ENCODE measurements at places on chromosomes 1 and 21.
A peak's percentile ranks its signal among the peaks of the same experiment; 100 is the strongest.

DNA sequence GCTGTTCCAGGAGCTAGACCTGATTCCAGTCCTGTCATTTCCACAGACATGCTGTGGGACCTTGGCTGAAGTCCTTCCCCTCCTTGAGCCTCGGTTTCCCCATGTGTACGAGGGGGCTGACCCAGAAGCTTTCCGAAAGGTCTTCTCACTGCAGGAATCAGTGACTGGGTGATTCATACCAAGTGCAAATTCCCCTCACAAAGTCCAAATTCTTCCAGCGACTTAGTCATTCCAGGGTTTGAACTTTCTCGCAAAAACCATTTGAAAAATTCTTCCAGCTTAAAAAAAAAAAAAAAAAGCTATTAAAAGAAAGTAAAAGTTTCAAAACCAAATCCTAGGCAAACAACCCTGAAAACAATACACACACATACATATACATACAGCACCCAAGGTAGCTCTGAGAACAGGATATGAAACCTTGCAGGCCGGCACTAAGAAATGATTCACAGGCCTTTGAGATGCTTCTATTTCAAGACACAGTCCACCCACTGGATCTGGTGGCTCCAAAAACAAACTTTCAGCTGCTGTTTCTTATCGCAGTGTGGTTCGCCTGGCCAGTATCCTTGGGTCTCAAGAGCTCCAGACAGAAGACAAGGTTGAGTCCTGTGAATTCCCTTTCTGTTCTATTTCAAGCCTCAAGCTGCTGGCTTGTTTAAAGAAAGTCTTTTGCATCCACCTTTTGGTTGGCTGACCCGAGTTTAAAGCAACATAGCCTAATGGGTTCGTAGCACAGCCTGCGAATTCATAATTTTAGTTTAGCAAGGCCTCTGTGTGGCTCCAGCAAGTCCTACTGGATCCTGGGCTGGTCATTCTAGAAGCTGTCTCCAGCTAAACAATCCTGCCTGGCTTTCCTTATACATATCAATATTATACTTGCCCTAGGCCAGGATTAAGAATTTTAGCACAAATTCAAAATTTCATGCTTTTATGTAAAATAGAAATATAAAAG, 18.0 kb upstream of the ID3 start:
- DNase-seq = no peak
- peak overlapping the region; percentile 77 for H3K27ac ChIP-seq
- no peaks in the 10 kb centered on the region for H3K36me3 ChIP-seq

DNA sequence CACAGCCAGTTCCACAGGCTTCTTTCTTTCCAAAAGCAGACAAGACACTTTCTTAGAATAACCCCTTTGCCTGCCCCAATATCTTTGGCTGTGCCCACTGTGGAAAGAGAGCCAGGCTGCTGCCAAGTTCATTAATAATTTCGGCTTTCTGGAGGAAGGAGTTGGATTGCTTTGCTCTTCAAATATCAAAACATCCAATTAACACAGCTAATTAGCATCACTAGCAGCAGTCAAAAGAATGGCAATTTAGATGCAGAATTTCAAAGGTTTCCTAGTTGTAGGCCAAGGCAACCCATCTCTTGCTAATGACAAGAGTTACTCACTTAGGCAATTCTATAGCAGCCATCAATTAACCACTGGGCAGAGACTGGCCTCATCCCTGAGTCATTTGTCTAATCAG, 91.0 kb upstream of the SPATA6 start:
- H3K27ac ChIP-seq = no peak overlapping the region
- DNase-seq = no peak
- no peaks in the 10 kb centered on the region for H3K27me3 ChIP-seq
- no peaks in the 10 kb centered on the region for H3K4me1 ChIP-seq
- no peaks in the 10 kb centered on the region for H3K36me3 ChIP-seq
- H3K4me3 ChIP-seq = no peak overlapping the region

- peaks cover 36% of the 10 kb centered on the region for H3K4me1 ChIP-seq
- no peaks in the 10 kb centered on the region for H3K36me3 ChIP-seq
- H3K27me3 ChIP-seq = no peaks in the 10 kb centered on the region
- no peak overlapping the region for H3K4me3 ChIP-seq
- no peak for DNase-seq
Measured at GRCh38 chr1:40798366-40799281, 15.0 kb downstream of the KCNQ4 start.

DNA sequence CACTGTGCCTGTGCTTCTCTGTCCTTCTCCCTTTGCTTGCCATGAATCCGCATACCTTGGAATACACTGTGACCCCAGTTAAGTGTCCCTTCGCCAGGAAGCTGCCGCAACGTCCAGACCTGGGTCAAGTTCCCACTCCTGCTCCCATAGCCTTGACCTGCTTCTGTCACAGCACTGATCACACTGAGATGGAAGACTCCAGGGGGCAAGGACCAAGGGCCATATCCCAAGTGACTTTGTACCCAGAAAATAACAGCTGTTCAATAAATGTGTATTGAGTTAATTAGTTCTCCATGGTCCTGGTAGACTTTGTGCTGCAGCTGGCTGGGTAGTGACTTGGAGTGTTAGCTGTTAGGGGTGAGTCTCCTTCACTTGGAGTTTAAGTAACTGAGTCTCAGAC, 25.8 kb downstream of the SLC5A9 start:
- H3K36me3 ChIP-seq = no peaks in the 10 kb centered on the region
- H3K4me3 ChIP-seq = no peak overlapping the region
- H3K27ac ChIP-seq = no peak overlapping the region

- no peak for DNase-seq
- H3K27ac ChIP-seq = peak overlapping the region; percentile 99
- no peaks in the 10 kb centered on the region for H3K27me3 ChIP-seq
Measured at GRCh38 chr1:244834543-244835275, 749 bp upstream of the COX20 start.

GRCh38 chr1:76430531-76430930, 356.0 kb downstream of the ST6GALNAC3 start:
- no peaks in the 10 kb centered on the region for H3K4me1 ChIP-seq
- no peak for DNase-seq
- no peaks in the 10 kb centered on the region for H3K36me3 ChIP-seq
- no peak overlapping the region for H3K27ac ChIP-seq

DNA sequence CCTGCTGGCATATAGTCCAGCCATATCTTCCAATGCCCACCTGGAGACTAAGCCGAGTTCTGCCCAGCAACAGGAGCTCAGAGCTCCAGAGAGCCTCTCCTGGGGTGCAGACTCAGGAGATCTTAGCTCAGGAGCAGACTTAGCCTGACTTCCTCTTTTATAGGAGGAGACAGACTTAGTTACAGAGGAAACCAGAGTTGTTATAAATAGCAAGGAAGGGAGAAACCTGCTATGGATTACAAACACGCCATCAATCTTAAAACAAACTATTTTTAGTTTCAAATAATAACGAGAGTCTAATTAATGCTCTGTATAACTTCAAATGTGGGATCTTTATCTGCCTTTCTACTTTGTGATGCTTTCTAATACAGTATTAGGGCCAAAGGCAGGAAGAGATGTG, 3.3 kb upstream of the KIF21B start:
- DNase-seq = no peak
- no peak overlapping the region for H3K27ac ChIP-seq
- no peaks in the 10 kb centered on the region for H3K36me3 ChIP-seq
- H3K27me3 ChIP-seq = no peaks in the 10 kb centered on the region

GRCh38 chr1:83846138-83846537, 152.8 kb downstream of the TTLL7 start:
- H3K27ac ChIP-seq = no peak overlapping the region
- no peak overlapping the region for H3K4me3 ChIP-seq
- H3K36me3 ChIP-seq = no peaks in the 10 kb centered on the region
- no peaks in the 10 kb centered on the region for H3K27me3 ChIP-seq
- no peak for DNase-seq
- no peaks in the 10 kb centered on the region for H3K4me1 ChIP-seq

DNA sequence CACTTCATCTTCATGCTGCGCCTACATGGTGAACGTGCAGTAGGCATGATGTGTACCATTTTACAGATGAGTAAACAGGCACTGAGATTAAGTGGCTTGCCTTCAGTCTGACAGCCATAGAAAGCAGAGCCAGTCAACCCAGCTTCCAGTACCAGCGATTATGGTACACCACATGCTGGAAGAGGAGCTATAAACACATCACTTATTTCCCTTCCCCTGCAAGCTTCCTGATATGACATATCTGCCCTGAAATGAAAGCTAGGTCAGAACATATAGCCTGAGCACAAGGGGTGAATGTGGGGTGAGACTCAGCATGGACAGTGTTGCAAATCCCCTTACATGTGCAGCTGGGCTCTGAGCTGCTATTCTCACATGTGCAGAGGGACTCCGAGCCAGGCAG, 33.8 kb upstream of the IL20 start:
- H3K27ac ChIP-seq = no peak overlapping the region
- no peaks in the 10 kb centered on the region for H3K36me3 ChIP-seq
- DNase-seq = no peak
- H3K27me3 ChIP-seq = no peaks in the 10 kb centered on the region
- H3K4me1 ChIP-seq = no peaks in the 10 kb centered on the region
- no peak overlapping the region for H3K4me3 ChIP-seq

DNA sequence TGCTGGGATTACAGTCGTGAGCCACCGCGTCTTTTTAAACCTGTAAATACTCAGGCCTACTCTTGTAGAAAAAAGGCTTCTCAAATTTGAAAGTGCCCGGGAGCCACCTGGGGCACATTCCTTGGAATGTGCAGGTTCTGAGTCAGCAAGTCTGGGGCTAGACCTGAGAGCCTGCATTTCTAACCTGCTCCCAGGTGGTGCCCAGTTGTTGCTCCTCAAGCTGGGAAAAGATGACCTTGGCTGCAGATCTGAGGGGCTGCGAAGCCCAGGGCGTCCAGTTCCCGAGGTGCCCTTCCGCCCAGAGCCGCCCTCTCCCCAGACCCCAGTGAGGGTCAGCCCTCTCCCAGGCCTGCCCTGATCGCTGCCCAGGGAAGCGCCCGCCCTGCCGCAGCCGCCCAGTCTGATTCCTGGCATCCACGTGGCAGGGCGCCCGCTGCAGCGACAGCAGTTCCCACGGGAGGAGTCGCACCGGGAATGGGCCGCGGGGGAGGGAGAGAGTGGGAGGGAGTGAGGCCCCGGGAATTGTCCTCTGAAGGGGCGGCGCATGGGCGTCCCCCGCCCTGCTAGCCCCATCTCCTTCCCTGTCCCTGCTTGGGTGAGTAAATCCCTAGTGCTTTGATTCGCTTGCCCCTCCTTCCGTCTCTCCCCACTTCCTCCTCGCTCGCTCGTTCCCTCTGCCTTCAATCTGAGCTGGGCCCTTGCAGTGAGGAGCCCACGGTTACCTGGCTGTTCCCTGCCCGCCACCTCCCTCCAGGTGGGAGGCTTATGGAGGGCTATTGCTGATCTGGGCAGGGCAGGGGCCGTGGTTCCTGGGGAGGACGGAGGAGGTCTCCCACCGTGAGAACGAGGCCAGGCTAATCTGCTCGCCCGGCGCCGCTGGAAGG, 18.8 kb upstream of the TENT5B start:
- no peak for DNase-seq
- peak overlapping the region; percentile 40 for H3K4me3 ChIP-seq
- peak overlapping the region; percentile 85 for H3K27ac ChIP-seq
- no peaks in the 10 kb centered on the region for H3K27me3 ChIP-seq
- no peaks in the 10 kb centered on the region for H3K36me3 ChIP-seq

GRCh38 chr1:55823541-55824250, 608.5 kb upstream of the USP24 start:
- H3K27ac ChIP-seq = no peak overlapping the region
- no peak for DNase-seq
- H3K4me3 ChIP-seq = no peak overlapping the region
- no peaks in the 10 kb centered on the region for H3K36me3 ChIP-seq
- no peaks in the 10 kb centered on the region for H3K4me1 ChIP-seq
- H3K27me3 ChIP-seq = no peaks in the 10 kb centered on the region

DNA sequence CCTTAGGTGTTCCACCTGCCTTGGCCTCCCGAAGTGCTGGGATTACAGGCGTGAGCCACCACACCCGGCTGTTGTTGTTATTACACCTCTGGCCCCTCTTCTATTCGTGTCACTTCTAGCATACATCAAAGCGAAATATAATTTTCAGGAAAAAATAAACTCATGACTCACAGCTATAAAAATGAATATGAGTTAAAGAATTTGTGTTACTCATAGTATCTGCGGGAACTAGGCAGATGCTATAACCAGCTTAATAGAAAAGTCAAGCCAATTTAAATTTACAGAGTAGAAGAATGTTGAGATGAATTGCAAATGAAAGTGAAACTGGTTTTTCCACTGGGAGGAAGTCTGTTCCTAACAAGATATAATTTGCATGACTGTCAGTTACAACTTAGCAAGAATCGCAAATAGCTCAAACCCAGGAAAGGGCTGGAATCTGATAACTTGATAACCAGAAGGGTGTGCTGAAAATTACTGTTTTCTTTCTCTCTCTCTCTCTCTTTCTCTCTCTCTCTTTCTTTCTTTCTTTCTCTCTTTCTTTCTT, 11.2 kb downstream of the OR2W3 start:
- H3K4me3 ChIP-seq = peak overlapping the region; percentile 9
- H3K27ac ChIP-seq = no peak overlapping the region
- no peaks in the 10 kb centered on the region for H3K4me1 ChIP-seq

DNA sequence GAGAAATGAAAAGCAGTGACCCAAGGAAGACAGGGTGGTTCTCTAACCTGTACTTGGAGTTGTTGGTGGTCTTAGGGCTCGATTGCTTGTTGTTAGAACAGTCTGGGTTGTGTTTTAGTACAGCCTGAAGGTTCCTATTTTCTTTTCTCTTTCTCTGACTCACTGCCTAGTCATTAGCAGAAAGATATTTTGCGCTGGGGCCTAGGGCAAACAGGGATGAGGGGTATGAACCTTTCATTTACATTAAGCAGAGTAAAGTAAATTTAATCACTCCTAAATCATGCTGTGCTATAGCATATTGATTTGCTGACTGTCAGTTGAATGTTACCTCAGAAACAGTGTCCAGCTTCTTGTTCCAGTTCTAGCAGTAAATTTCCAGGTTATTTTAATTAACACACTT, 197.2 kb downstream of the RWDD3 start:
- no peaks in the 10 kb centered on the region for H3K4me1 ChIP-seq
- H3K36me3 ChIP-seq = no peaks in the 10 kb centered on the region
- no peaks in the 10 kb centered on the region for H3K27me3 ChIP-seq
- DNase-seq = no peak

DNA sequence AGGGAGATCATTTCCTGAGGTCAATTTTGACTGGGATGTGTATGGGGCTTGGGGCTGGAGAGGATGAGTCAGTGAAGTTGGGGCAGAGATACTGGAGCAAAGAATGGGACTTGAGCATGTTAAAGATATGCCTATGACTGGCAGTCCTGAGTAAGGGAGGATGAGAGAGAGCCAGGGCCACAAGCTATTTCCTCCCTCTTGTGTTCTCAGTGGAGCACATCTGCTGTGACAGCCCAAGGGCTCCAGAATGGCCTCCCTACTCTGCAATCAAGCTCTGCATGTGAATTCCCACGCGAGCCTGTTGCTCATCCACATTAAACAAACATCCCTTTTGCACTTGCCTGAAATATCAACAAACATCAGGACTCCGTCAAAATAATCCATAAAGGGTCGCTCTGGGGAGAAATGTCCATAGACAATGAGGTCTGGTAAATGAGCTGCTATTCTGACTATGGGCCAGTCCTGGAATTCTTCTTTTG, 9.2 kb downstream of the ADCY10 start:
- no peak overlapping the region for H3K27ac ChIP-seq
- no peaks in the 10 kb centered on the region for H3K4me1 ChIP-seq
- DNase-seq = no peak
- no peaks in the 10 kb centered on the region for H3K36me3 ChIP-seq
- no peak overlapping the region for H3K4me3 ChIP-seq

Data from vagina (tissue), 2 donors.